ENCODE measurements at places on chromosomes 7 and 10.

- peak; percentile 48 for DNase-seq
These were observed 514 bp downstream of the RNF216 start for GRCh38 chr7:5780801-5781496.

- no peak for DNase-seq
These were observed 16.1 kb upstream of the FAM170B start for GRCh38 chr10:49149881-49150280.

- no peak for DNase-seq
These were observed 36.4 kb downstream of the LHPP start for GRCh38 chr10:124498056-124498455.

- DNase-seq, result no peak
These were observed 405.0 kb downstream of the PCDH15 start for GRCh38 chr10:54396031-54396430.

- DNase-seq, result peak; percentile 56
These were observed 759 bp downstream of the NUDT1 start for GRCh38 chr7:2242541-2243429.

- no peak for DNase-seq
These were observed 341.2 kb downstream of the CRPPA start for GRCh38 chr7:16080131-16080530.

DNA sequence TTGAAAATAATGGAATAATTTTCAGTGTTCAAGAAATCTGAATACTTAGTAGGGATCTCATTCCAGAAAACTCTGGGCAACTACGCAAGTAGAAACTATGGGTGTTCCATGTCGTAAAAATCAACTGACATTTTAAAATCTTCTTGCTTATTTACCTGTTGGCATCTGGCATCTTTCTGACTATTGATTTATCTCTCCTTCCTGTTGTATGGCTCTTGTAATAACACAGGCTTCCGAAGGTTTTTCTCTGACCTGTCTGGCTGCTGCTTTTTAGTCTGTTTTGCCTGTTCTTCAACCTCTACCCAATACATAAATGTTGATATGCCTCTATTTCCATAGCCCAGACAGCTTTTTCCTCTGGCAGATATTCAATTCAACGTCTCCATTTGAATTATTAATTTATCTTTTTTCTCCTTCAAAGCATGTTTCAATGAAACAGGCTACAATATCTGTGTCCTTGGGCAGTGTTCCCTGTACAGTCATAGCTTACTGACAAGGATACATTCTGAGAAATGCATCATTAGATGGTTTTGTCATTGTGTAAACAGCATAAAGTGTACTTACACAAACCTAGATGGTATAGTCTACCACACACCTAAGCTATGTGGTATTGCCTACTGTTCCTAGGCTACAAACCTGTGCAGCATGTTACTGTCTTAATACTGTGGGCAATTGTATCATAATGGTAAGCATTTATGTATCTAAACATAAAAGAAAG is 105.9 kb upstream of the ETV1 start:
- no peak for DNase-seq

DNA sequence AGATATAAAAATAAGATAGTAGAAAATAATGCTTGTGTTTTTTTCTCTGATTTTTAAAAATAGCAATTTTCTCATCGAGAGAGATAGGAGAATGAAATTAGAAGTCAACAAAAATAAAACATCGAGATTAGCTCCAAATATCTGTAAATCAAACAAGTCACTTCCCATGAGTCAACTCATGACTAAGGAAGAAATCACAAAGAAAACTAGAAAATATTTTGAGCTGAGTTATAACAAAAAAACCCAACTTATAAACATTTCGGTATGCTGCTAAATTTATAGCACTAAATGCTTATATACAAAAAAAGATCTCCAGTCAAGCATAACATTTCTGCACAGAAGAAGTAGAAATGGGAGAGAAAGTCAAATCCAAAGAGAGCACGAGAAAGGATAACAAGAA is 140.1 kb downstream of the ITGA8 start:
- DNase-seq, result no peak

GRCh38 chr7:94996369-94996768 is 89.0 kb downstream of the PPP1R9A start:
- DNase-seq, result no peak

DNA sequence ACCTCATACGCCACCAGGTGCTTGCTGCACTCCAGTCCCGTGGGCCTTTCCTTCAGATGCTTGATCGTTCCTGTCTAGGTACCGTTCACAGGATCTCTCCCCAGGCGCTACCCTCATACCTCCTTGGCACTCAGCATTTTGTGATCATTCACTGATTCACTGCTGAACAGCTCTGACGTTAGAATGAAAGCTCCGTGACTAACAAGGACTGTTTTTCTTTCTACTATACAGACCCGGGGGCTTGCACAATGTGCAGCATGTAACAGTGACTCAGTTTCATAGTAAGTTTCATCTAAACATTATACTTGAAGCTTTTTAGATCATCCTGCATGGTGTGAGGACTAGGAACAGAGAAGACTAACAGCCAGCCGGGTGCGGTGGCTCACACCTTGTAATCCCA is 20.6 kb downstream of the KIN start:
- no peak for DNase-seq

- DNase-seq, result peak; percentile 85
These were observed 8.8 kb upstream of the EPHB4 start for GRCh38 chr7:100835903-100836811.

GRCh38 chr7:44618045-44618444 is 11.6 kb downstream of the OGDH start:
- no peak for DNase-seq

DNA sequence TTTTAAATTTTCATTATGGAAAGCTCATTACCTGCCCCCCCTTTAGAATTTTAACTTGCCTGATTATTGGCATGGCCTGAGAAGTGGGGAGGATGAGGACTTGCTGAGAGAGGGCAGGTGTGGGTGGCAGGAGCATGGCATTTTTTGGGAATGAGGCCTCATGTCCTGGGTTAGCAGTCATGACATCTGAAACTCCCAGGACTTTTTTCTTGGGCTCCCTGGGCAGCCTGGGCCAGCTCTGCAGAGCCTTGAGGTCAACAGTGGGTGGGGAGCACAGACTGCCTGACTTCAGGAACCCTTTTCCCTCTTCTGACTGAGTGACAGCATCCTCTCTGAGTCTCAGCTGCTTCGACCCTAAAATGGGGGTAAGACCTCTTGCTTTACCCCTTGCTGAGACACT is 46.3 kb downstream of the EEPD1 start:
- DNase-seq, result no peak

DNA sequence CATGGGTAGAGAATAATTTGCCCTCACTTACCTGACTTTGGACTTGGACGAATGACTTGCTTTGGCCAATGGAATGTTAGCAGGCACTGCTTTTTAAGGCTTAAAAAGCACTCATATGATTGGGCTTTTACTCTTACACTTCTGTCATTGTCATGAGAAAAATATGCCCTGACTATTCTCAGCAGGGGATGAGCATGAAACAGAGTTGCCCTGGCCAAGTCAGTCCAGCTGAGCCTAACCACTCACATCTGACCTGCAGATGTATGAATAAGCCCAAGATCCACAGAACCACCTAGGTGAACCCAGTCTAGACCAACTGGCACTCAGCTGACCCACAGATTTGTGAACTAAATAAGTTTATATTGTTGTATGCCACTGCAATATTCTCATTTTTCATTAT is 573.5 kb downstream of the TNS3 start:
- no peak for DNase-seq

DNA sequence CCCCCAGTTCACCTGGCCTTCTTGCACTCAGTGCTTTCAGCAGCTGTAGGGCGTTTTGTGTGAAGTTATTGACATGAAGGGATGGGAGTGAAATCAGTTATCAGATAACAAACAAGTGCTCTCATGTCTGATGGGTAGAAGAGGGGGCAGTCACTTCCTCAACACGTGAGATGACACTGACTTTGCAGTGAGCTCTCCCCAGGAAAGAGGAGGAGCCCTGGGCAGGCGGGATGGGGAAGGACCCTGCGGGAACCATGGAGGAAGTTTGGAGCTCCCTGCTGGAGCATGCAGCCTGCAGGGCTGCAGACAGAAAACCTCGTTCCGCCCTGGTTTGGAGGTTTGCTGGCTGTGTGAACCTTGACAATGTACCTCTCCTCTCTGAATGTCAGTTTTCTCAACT is 38.7 kb downstream of the GPR26 start:
- DNase-seq, result no peak

GRCh38 chr10:49612513-49613164 is 1.2 kb upstream of the CHAT start:
- DNase-seq, result no peak

- DNase-seq, result peak; percentile 76
These were observed 6.1 kb downstream of the NYAP1 start for GRCh38 chr7:100489824-100490223.

DNA sequence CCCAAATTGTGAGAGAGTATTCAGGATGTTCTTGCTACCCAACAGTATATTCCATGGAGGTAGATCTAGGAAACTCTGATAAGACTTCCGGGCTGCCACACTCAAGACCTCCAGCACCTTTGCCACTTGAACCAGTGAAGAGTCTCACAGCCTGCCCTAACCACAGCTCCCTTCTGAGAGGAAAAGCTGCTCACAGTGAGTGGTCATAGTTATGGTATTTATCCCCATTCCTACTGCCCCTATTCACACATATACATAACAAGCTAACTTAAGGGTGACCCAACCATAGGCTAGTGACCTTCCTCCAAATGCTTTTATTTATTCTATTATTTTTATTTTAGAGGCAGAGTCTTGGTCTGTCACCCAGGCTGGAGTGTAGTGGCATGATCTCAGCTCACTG is 156.3 kb downstream of the PTEN start:
- no peak for DNase-seq

- DNase-seq, result no peak
These were observed 51.2 kb upstream of the LSM8 start for GRCh38 chr7:118132764-118133163.

DNA sequence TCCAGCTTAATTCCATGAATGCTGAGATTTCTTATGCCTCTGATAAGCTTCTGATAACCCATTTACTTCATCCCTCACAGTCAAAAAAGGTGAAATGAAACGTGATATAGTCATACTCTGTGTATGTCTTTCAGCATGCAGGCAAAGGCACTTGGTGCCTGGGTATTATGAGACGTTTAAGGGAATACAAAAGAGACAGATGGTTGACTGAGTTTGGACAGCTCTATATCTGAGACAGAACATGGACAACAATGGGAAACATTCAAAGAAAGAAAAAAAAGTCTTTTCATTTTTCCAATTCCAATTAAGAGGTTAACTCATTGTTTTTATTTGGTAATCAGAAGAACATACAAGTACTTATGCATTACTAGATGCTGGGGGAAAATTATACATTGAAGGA is 96.2 kb downstream of the PPP1R17 start:
- no peak for DNase-seq

DNA sequence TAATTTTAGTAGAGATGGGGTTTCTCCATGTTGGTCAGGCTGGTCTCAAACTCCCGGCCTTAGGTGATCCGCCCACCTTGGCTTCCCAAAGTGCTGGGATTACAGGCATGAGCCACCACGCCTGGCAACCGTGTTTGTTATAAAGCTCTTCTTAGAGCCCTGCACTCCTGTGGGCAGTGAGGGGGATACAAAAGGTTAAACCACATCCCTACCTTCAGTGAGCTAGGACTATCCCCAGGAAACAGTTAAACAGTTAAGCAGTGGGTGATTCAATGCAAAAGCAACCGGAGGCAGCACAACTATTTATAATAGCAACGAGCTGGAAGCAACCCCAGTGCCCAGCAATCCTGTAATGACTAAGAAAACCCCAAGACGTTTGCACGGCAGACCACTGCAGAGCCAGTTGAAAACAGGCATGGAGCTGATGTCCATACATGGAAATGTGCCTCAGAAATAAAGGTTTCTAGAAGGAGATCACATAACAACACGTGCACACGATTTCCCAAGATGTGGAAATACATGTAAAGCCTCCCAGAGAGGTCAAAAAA is 107.2 kb upstream of the LYZL2 start:
- DNase-seq, result no peak

- no peak for DNase-seq
These were observed 201.2 kb upstream of the PRKCQ start for GRCh38 chr10:6781133-6781770.

GRCh38 chr7:99825452-99825851 is 2.4 kb upstream of the CYP3A43 start:
- no peak for DNase-seq

GRCh38 chr7:99141334-99141733 is 2.6 kb downstream of the SMURF1 start:
- DNase-seq, result no peak

DNA sequence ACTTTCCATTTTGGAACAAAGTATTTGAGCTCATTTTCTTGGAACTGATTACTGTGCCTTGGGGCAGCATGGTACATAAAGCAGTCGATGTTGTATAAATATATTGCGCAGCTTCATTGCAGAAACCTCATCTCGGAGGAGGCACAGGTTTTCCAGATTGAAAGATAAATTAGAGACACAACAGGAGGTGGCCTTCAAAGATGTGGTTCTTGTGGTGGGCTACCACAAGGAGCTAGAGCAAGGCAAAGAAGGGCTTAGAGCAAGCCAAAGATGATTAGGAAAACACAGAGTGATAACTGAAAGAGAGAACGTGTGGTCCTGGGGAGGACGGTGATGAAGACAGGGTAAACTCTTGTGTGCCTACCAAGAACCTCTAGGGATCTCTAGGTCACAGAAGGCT is 169.1 kb upstream of the TNS3 start:
- no peak for DNase-seq

DNA sequence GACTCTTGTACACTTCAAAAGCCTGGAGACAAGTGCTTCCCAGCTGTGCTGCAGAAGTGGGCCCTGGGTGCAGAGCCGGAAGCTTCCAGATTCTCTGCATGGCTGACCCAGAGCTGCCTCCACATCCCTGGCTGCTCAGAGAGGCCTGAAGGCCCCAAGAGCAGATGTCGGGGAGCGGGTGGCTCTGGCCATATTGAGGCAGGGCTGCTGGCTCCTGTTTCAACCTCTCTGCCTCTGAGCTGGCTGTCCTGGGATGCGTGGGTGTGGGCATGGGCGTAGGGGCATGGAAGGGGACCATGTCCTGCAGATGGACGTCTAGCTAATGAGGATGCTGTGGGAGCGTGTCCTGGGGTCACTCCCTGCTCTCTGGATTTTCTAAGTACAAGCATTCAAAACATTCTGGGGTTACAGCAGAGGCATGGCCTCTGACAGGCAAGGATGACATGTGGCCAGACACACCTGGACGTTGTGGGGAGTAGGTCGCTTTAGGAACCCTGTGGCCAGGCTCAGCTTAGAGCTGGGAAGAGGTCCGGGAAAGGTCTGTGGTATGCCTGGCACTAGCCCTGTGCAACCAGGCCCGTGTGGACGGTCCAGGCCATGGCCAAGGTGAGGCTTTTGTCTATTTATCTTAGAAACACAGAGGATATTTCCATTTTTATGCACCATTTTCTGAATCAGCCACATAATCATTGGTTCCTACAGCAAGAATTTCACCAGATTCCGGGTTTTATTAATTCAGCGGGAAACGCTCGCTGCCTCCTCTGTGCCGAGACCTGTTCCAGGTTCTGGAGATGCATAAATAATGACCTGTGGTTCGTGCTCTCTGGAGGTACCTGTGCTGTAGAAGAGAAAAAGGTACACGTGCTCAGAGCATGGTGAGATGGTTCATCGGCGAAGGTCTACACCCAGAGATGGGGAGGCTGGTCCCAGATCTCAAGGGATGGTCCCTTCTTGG is 361.1 kb downstream of the GLRX3 start:
- DNase-seq, result no peak
